Peyer's patch (tissue), 4 donors: ENCODE measurements at places on chromosomes 2 and 18. TPM values are rescaled to one million over a fixed set of nuclear protein-coding genes. Genes with fewer than 3 reads are reported as not detected.

The CFC1 gene
- not detected for total RNA-seq

The CD8B2 gene
- total RNA-seq: 0.35 TPM

The MBOAT2 gene
- 18.9 TPM for total RNA-seq

The CHRND gene
- not detected for total RNA-seq

DNA sequence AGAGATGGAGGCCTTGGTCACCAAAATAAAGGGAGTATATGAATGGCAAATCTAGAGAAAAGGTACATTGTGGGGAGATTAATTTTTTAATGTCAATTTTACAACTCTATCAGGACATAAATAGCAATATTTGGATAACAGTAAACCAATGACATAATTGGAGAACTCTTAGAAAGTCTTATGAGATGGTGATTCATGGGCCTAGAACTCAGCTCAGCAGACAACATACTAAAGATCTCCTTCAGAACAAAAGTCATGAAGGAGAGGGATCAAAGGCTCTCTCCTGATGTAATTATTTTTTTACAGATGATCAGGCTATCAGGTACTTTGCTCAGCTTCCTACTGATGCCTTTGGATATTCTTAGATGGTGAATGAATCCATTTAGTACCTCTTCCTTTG is 90.0 kb downstream of the CRACDL start:
- H3K27ac ChIP-seq: no peak overlapping the region
- no peaks in the 10 kb centered on the region for H3K36me3 ChIP-seq
- H3K4me3 ChIP-seq: no peak overlapping the region
- no peaks in the 10 kb centered on the region for H3K4me1 ChIP-seq

DNA sequence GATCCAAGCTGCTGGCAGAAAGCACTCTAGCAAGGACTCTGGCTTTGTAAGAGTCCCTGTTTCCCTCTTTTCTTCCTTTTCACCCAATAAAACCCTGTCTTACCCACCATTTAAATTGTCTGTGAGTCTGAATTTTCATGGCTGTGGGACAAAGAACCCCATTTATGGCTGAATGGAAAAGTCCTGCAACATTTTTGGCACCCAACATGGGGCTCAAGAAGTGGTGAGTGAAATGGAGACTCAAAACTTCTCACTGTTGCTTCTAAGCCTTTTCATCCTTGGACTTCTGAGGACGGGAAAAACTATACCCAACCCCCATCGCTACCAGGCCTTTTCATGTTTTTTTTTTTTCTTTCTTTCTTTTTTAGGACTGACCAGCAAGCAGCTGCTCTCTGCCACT is 329.5 kb upstream of the CWC22 start:
- no peaks in the 10 kb centered on the region for H3K27me3 ChIP-seq
- H3K27ac ChIP-seq: no peak overlapping the region
- no peaks in the 10 kb centered on the region for H3K36me3 ChIP-seq

GRCh38 chr2:54103454-54104314 is 11.7 kb upstream of the ACYP2 start:
- no peaks in the 10 kb centered on the region for H3K36me3 ChIP-seq
- no peak overlapping the region for H3K4me3 ChIP-seq
- no peak overlapping the region for H3K27ac ChIP-seq
- peak; percentile 71 for DNase-seq
- no peaks in the 10 kb centered on the region for H3K4me1 ChIP-seq
- H3K27me3 ChIP-seq: no peaks in the 10 kb centered on the region

- no peak overlapping the region for H3K4me3 ChIP-seq
- no peaks in the 10 kb centered on the region for H3K4me1 ChIP-seq
- no peaks in the 10 kb centered on the region for H3K27me3 ChIP-seq
Observed at GRCh38 chr18:57561728-57562423, 24.6 kb downstream of the FECH start.

DNA sequence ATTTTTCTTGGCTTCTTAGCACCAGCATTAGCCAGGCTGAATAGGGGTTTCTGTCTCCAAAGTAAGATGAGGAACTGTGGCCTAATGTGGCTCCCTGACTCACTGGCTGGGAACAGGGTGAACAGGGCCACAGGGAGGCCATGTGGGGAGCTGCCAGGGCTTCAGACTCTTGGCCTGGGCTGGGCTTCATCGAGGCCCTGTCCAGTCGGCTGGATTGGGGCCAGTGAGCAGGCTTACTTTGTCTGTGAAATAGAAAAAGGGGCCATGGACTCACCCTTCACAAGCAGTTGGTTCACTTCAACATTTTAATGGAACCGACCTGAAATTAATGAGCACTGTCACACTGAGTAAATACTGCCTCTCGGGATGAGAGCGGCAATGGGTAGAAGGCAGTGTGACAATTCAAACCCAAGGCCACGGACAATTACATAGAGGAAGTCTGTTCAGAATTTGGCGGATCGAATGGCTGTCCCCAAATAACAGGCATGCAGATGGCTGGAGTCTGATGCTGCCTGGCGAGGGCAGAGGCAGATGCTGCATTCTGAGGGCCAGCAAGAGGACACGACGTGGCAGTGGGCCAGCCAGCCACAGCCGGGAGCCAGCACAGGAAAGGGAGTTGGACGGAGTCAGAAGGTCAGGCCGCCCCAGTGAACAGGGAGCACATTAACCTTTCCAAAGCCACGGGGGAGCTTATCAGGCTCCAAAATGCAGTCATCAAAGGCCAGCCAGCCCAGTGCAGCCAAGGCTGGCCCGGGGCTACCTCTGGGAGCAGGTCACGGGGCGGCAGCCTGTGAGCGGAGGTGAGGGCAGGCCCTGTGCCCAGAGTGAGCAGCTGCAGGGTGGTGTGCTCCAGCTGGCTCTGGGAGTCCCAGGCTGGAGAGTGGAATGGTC is 146.6 kb upstream of the REV1 start:
- no peaks in the 10 kb centered on the region for H3K36me3 ChIP-seq
- no peak overlapping the region for H3K4me3 ChIP-seq
- DNase-seq: peak; percentile 20
- H3K27ac ChIP-seq: no peak overlapping the region
